ENCODE measurements at places on chromosomes 2 and 18.

- no peak for DNase-seq
These were observed 185.9 kb upstream of the SPHKAP start for GRCh38 chr2:228367356-228367755.

DNA sequence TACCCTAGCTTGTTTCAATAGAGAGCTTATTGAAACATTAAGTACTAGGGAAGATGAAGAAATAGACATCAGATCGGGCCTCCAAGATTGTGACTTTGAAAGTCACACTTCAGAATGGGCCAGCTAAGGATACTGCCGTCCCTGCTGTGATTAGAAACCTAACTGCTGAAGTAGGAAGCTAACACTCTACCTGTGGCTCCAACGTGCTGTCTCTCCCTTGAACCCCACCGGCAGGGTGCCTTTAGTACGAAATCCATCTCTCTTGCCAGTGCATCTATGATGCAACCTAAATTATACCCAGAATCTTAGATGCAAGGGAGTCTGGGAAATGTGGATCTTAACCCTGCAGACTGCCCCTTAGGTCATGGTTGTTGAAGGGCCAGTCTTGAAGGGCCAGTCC, 78.6 kb downstream of the OXER1 start:
- DNase-seq = no peak

GRCh38 chr2:237625777-237626176, 1.6 kb upstream of the LRRFIP1 start:
- DNase-seq = no peak

GRCh38 chr2:232502511-232502910, 14.9 kb upstream of the ECEL1 start:
- no peak for DNase-seq
